ENCODE measurements at places on chromosomes 4 and X.

DNA sequence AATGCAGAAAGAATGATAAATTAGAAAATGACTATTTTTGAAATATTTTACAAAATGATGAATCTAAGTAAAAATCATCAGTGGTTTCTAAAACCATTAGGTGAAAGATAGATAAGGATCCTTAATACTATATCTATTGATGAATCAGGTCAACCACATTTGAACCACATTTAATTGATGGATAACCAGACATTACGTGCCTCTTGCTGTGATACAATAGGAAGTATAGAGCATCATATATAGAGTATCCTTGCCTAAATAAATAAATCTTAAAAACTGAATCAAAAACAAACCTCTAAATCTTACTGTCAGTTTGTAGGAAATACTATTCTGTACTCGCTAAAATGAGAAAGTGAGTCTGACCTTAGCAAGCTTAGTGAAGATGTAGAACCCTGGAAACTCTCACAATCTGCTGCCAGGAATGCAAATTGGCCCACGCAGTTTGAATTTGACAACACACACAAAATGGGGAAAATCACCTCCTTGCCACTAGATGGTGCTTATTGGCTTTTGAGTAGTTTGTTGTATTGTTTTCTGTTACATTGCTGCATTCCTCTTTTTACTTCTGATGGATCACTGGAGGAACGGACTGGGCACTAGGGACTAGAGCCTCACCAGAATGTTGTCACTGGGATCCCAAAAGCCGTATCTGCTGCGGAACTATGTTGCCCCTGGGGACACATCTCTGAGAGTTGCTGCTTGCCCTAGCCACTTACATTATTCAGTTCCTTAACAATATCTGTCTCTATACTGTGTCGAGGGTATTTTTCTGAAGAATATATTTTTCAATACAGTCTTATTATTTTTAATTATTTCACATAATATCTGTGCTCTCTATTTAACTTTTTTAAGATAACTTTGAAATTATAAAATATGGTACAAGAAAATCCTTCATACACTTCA, 25.4 kb upstream of the SLAIN2 start:
- no peak for DNase-seq

- DNase-seq: no peak
These were observed 3.8 kb downstream of the RAPGEF2 start for GRCh38 chr4:159106636-159107035.

DNA sequence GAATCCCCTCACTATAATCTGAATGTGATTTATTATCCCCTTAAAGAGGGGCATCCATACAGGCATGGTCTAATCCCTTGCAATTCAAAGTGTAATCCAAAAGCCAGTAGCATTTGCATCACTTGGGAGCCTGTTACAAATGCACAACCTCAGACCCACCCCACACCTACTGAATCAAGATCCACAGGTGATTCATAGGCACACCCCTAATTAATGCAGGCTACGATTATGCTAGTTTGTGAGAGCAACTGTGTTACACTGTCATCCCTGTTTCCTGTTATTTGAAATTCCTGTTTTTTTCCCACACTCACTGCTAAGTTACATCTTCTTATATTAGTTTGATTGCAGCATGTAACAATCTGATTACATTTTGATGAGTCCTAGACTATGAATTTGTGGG, 120.0 kb downstream of the RAB28 start:
- DNase-seq: no peak

DNA sequence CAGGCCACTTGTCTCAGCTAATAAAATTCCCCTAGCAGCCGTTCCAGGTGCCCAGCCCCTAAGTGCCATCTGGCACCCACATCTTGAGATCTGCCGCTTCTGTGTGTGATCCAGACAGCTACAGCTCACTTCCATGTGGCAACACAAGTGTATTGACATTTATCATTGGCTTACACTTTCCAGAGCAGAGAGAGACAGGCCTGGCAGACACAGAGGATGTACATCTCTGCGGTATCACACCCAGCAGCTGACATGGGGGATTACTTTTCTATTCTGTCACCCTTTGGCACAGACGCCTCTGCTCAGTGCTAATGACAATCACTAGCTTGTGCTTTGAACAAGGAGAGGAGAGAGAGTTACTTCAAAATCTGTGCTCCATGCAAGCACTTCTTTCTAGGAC, 195.9 kb downstream of the KDR start:
- DNase-seq: no peak

GRCh38 chr4:152189451-152190179, 346.3 kb downstream of the FBXW7 start:
- no peak for DNase-seq

DNA sequence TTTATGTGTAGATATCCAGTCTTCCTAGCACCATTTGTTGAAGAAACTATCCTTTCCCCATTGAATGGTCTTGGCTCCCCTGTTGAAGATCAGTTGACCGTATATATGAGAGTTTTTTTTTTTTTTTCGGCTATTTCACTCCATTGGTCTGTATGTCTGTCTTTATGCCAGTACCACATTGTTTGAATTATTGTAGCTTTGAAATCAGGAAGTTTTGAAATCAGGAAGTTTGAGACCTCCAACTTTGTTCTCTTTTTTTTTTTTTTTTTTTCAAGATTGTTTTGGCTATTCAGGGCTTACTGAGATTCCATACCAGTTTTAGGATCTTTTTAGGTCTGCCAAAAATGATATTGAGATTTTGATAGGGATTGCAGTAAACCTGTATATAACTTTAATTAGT, 4.3 kb upstream of the SCD5 start:
- DNase-seq: no peak

- no peak for DNase-seq
These were observed 15.1 kb downstream of the UBE2K start for GRCh38 chr4:39712819-39713607.

All from stimulated activated CD8-positive, alpha-beta memory T cell treated with anti-CD3 and anti-CD28 coated beads, Interleukin-4, amount 100 ng/mL, for 1 hour (primary cell).